ENCODE measurements at places on chromosomes 2 and 18.

- no peak for DNase-seq
Observed at GRCh38 chr18:13235421-13235831, 16.9 kb downstream of the LDLRAD4 start.

DNA sequence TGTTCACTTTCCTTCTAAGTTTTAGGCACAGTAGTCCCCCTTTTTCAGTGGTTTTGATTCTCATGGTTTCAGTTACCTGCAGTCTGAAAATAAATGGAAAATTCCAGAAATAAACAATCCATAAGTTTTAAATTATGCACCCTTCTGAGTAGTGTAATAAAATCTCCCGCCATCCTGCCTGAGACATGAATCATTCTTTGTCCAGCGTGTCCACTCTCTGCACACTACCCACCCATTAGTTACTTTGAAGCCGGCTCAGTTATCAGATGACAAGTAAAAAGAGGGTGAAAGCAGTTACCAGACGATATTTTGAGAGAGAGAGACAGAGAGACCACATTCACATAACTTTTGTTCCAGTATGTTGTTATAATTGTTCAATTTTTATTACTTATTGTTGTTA is 400.5 kb downstream of the TMX3 start:
- DNase-seq = no peak

DNA sequence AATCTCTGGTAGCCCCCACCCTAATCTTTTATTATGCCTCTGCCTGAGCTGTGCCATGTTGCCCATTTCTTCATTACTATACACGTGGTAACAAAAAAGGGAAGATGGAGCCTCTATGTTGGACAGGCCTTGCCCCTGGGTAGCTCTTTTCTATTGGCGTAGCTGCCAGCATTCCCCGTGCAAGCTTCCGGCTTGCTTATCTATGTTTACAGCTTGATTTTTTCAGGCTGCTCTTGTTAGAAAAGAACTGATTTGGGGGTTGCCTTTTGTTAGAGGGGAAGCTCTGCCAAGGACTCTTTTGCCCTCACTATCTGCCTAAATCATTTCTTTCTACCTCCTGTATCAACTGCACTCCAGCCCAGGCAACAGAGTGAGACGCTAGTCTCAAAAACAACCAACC is 45.5 kb upstream of the ZSWIM2 start:
- no peak for DNase-seq

DNA sequence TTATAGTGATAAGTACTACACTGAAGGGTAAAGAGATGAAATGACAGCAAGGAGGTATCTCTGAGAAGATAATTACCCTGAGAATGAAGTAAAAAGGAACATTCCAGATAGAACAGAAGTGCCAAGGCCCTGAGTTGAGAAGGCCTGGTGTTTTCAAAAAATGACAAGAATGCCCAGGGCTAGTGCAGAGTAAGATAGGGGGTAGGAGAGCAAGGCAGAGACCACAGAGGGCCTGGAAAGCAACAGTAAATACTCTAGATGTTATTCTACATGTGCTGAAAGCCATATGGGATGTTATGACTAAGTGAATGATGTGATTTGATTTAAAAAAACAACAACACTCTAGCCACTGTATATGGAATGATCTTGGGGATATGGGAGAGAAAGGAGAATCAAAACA is 52.3 kb downstream of the BAZ2B start:
- DNase-seq = no peak

DNA sequence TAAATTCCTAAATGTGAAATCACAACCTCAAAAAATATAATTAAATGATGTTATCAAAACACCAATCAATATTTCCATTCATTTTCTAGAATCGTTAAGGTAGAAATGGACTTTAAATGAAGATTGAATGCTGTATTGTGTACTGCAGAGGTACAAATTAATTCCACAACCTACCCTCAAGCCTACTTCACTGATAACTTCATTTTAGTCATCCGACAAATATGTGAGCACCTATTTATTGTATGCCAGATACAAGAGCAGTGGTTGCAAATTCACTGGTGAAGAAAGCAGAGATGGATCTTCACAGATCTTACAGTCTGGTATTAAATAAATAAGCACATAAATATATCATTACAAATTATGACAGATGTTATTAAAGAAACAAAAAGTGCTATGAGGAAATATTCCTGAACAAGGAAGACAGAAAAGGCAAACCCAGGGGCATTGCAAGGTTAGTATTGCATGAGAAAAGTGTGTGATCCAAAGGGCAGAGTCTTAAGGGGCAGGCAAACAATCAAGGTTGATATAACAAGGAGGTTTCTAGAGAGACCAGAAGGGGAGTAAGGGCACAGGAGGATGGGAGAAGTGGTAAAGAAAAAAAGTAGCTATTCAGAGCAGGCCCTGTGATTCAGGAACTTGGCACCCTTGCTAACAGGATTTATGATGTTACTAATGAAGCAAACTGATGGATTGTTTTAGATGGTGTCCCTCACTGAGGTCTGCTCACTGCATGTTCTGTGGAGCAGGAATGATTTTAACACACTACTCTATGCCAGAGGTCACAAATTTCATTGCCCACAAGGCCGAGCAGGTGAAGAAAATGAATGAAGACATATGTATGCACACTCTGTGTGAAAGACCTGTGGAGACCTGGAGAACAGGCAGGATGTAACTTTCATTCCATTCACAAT is 128.0 kb upstream of the CCDC150 start:
- DNase-seq = no peak

DNA sequence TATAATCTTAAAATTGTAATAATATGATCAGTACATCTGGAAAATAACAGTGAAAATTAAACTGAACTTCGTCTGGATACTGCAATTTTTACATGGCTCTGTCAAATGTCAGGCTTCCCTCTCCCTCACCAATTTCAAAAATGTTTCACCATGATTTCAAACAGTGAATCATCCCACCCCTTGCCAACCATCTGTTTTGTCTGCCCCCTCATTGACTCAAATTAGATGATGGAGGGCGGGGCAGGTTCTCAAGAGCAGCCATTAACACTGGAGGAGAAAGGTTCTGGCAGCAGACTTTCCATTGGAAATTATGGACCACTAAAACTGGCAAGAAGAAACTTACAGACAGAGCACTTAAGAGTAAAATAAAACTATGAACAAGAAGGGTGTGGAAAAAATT is 1195.7 kb upstream of the ZEB2 start:
- DNase-seq = no peak

DNA sequence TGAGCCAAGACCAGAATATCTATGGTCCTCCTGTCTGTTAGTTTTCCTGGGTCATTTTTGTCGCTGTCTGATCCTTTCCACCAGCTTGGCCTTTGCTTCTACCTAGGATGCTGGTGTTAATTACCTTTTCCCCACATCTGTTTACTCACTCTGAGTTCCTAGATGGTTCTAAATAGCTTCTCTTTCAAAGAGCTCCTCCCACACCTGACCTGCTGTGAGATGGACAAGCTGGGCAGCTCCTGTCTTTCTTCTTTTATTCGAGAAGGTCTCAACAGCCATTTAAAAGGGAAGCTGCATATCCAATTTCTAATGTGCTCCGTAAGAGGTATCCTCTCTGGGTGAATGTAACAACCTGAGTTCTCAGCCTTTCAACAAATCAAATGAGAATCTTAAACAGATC is 156.2 kb downstream of the HRH4 start:
- no peak for DNase-seq

GRCh38 chr2:12960671-12961070 is 243.9 kb downstream of the TRIB2 start:
- no peak for DNase-seq

- DNase-seq = no peak
Observed at GRCh38 chr2:97754690-97755346, 41.4 kb downstream of the ZAP70 start.

DNA sequence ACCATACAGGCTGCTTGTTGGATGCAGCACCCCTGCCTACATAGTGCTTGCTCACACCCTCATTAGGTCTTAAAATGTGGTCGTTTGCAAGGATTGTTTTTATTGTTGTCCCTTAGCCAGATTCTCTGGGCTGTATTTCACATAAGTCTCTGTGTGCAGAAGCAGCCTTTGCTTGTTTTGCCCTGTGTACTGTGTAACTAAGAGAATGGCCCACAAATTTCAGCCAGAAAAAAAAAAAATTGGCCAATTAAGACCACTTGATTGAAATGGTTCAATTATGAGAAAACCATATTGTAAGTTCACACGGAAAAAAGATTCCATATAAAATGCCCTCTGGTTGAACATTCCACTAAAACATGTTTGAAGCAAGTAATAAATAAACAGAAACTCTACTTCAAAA is 377.1 kb upstream of the SOX11 start:
- DNase-seq = no peak

DNA sequence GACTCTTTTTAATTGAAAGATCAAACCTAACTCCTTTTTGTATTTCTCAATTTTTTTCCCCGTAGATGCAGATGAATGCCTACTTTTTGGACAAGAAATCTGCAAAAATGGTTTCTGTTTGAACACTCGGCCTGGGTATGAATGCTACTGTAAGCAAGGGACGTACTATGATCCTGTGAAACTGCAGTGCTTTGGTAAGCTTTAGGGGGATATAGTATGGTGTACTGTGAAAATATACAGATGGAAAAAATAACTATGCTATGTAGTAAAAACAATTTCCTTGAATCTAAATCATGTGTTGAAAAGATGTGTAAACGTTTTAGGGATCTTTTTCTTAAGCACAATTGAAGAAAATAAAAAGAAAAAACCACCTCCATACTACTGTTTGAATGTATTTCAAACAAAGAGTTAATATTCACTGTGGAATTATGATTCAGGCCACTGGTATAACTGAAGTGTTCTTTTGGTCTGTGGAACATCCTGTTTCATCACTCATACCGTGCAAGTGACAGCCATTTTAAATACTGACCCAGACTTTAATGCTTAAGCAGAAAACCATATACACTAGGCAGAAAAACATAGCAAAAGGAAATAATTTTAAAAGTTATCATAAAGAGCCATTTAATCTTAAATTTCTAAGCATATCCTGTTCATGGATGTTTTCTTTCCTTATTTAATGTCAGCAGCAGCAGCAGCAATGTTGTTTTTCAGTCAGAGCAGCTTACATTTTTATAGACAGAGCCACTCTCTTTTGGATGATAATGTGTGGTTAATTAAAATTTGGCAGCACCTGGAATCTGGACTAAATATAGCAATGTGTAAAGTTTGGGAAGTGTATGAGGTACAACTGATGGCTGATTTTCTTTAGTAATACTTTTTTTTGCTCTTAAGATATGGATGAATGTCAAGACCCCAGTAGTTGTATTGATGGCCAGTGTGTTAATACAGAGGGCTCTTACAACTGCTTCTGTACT is 112.8 kb upstream of the RASGRP3 start:
- no peak for DNase-seq

GRCh38 chr2:9725106-9725505 is 94.3 kb upstream of the YWHAQ start:
- no peak for DNase-seq

GRCh38 chr18:10258836-10259474 is 195.5 kb upstream of the APCDD1 start:
- DNase-seq = no peak

GRCh38 chr18:74290794-74291471 is 830 bp downstream of the CYB5A start:
- peak; percentile 77 for DNase-seq
